ENCODE measurements at places on chromosomes 3 and 15.

DNA sequence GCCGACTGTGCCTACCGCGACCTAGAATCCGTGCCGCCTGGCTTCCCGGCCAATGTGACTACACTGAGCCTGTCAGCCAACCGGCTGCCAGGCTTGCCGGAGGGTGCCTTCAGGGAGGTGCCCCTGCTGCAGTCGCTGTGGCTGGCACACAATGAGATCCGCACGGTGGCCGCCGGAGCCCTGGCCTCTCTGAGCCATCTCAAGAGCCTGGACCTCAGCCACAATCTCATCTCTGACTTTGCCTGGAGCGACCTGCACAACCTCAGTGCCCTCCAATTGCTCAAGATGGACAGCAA lies 1.4 kb downstream of the ISLR start:
- no peak for DNase-seq

GRCh38 chr3:129441215-129441614 lies 1.2 kb downstream of the IFT122 start:
- no peak for DNase-seq

DNA sequence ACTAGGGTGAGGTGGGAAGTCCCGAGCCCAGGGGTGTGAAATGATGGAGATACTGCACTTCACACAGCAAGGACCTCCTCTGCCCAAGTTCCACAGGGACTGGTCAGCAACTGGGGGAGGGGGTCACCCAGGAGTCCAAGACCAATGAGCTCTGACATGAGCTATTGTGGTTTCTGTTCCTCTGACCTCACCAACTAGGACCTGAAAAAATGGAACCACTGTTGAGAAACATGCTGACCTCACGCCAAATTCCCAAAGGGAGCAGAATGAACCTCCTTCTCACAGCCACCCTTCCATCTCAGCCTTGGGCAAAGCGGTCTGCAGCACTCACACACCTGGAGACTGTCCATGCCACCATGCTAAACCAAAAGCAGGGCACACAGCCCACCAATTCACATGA lies 69.3 kb downstream of the LRIG1 start:
- no peak for DNase-seq

DNA sequence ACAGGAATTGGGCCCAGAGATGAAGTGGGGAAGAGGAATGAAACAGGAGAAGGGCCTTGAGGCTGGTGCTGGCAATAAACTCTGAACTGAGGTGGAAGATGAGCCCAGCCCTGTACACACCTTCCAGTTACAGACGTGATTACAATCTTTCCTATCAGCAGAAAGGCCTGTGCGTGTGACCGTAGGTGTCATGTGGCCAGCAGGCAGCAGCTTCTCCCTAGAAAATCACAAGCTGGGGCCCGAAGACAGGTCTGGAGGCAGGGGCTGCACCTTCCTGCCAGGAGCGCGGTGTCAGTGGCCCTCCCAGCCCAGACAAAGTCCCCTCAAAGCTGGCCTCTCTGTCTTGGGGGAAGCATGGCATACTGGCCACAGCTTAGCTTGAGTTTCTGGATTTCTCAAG lies 16.7 kb upstream of the PIGZ start:
- no peak for DNase-seq

- DNase-seq = peak; percentile 29
Measured at GRCh38 chr3:101940521-101941317, 91.4 kb downstream of the NFKBIZ start.

DNA sequence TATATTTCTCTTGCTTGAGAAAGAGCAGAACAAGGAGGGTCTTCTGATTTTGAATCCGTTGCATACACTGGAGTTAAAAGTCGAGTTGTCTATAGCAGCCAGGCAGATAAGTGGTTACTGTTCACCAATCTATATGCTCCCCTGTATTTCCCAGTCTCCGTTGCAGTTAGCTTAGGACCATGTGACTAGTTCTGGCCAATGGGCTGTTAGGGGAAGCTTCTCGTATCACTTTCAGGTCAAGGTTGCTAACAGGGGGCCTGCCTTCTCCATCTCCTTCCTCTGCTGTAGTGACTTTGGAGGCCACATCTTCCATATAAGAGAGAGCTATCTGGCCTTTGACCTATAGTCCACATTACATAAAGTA lies 188.5 kb upstream of the KBTBD8 start:
- no peak for DNase-seq

DNA sequence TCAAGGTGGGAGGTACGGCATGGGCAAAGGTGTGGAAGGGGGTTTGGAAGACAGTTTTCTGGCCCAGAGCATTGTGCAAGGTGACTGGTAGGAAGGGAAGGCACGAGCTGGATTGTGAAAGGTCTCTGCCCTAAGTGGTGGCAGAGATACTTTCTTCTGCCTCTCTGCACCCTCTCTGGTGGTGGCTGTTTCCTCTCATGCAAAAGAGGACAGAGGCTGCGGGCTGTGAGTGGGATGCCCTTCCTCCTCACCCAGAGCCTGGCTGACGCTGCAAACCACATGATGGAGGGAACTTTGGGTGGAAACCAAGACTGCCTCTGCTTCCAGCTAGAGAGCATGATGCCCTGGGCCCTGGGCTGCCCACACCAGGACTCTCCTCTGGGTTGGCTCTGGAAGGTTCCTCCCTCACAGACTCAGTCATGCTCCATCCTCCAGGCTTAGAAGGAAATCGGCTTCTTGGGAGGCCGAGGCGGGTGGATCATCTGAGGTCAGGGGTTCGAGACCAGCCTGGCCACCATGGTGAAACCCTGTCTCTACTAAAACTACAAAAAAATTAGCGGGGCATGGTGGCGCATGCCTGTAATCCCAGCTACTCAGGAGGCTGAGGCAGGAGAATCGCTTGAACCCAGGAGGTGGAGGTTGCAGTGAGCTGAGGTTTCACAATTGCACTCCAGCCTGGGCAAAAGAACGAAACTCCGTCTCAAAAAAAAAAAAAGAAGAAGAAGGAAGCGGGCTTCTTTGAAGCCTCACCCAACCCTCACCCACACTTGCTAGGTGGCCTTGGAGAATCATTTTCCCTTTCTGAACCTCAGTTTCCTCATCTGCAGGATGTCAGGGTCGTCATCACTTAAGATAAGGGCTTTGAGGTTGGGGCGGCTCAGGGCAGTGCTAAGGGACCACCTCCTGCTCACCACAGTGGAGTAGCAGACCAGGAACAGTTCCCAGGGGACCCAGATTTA lies 8.3 kb downstream of the PSTPIP1 start:
- peak; percentile 58 for DNase-seq

- no peak for DNase-seq
Measured at GRCh38 chr15:98292442-98293240, 332.1 kb downstream of the ARRDC4 start.

GRCh38 chr3:150843241-150843640 lies 62.0 kb downstream of the MINDY4B start:
- no peak for DNase-seq

- DNase-seq = no peak
Measured at GRCh38 chr3:41836360-41837134, 125.4 kb downstream of the ULK4 start.

GRCh38 chr3:178618197-178618596 lies 82.0 kb downstream of the KCNMB2 start:
- DNase-seq = no peak

DNA sequence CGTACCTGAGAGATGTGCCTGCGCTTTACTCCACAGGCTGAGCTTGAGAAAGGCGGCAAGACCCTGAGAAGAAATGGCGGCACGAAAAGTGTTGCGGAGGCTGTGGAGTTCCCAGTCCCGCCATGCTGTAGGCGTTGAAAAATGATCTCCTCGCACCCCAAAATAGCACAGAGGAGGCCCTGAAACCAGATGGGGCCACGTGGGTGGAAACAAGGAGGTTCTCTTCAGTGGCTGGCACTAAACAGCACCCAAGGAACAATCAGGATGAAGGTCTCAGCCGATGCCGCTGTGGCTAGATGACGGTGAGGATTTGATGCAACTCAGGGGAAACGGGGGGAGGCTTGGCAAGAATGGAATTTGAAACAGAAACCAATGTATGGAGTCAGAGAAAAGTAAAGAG lies 57.3 kb downstream of the TMEM212 start:
- no peak for DNase-seq

DNA sequence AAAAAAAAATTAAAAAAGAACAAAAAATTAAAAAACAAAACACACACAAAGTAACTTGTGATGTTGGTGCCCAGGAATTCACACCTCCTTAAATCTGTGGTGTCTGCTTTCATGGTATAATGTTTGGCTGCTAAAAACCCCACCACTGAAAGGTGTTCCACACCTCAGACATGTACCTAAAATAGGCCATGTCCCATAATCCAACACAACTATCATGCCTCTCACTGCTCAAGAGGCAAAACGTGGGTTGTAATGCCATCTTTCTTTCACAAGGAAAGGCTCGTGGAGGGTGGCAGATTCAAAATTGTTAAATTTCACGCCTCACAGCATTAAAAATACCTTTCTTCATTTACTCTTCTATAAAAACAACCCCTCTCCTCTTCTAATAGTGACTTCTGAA lies 29.5 kb downstream of the MKRN2 start:
- DNase-seq = no peak

DNA sequence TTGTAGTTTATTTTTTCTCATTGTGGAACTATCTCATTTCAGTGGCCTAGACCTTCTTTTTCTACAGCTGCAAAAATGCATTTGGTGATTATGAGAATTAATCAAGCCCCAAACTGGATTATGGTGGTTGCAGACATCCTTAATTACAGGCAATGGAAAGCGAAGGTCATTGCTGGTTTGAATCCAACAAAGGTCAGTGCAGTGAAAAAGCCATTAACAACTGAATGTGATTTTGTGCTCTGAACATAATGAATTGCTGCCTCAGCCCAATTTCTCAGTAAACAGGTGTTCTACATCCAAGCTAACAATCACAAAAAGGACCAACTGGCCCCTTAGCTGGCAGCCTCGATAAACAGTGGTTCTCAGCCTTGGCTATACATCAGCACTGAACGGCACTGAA lies 260.1 kb upstream of the DPPA4 start:
- no peak for DNase-seq

GRCh38 chr3:168272343-168272985 lies 176.7 kb upstream of the GOLIM4 start:
- DNase-seq = no peak

DNA sequence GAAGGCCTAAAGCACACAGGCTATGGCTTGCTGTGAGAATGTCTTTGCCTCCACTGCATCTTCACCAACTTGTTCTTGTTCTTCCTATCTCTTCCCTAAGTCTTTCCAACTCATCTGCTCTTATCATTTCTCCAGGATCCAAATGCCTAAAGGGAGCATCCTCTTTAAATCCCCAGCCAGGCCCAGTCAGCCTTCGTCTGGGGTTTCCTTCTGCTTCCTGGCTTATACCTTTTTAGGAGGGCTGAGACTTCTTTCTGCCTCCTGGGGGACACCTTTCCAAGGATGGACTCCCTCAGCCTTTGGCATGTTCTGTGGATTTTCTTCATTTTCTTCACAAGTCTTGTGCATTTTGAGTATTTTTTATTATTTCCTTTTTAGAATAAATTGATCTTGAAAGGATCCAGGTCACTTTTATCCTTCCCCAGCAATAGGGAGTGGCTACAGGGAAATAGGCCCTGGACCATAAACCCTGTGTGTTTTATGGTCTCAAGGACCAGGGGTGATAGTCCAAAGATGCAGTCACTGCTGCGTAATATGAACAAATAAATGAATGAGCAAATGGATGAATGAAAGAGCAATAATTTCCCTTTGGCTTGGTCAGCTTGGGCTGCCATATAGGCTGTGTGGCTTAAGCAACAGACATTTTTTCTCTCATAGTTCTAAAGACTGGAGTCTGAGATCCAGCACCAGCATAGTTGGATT lies 122.1 kb upstream of the LRIG1 start:
- no peak for DNase-seq

DNA sequence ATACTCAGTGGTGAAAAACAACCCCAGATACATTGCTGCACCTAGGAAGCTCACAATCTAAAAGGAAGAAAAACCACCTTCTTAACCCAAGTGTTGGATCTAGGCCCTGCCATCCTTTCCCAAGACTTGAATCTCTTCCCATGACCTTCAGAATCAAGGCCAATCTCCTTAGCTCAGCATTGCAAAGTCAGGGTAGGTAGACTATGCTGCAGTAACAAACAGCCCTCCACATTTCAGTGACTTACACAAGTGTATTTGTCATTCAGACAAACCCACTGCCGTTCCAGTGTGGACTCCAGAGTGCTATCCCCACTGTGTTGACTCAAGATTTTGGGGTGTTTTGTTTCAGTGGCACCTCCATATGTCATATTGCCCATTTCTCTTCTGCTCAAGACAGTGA lies 278.4 kb downstream of the UACA start:
- no peak for DNase-seq

DNA sequence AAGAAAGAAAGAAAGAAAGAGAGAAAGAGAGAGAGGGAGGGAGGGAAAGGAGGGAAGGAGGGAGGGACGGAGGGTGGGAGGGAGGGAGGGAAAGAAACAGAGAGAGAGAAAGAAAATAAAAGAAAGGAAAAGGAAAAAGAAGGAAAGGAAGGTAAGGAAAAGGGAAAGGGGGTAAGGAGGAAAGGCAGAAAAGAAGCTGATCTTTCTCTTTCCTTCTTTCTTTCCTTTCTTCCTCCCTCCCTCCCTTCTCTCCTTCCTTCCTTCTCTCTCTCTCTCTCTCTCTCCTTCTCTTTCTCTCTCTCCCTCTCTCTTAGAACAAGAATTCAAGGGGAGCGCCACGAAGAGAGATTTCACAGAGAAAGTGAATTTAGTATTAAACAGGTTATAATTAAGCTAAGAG lies 25.8 kb upstream of the TMCC1 start:
- DNase-seq = no peak

DNA sequence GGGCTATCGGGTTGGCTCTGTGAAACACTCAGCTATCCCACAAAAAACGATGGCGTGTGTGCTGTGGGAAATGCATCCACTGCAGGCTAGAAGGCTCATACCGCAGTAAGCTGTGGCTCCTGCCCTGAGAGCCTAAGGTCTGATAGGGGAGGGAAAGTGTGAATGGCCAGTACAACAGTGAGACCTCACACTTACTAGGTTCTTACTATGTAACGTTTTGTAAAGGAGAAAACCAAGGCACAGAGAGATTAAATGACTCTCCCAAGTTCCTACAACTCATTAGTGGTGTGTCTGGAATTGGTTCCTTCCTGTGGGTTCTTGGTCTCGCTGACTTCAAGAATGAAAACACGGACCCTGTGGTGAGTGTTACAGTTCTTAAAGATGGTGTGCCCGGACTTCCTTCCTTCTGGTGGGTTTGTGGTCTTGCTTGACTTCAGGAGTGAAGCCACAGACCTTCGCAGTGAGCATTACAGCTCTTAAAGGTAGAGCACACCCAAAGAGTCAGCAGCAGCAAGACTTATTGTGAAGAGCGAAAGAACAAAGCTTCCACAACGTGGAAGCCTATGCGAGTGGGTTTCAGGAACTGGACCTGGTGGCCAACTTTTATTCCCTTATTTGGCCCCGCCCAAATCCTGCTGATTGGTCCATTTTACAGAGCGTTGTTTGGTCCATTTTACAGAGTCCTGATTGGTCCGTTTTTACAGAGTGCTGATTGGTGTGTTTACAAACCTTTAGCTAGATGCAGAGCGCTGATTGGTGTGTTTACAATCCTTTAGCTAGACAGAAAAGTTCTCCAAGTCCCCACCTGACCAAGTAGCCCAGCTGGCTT lies 161.7 kb downstream of the POLR2M start:
- no peak for DNase-seq

- peak; percentile 69 for DNase-seq
Measured at GRCh38 chr3:39260957-39261356, 18.9 kb downstream of the CX3CR1 start.

Data from naive B cell (primary cell).